ENCODE measurements at places on chromosomes 5 and 9.
A peak's percentile ranks its signal among the peaks of the same experiment; 100 is the strongest.

DNA sequence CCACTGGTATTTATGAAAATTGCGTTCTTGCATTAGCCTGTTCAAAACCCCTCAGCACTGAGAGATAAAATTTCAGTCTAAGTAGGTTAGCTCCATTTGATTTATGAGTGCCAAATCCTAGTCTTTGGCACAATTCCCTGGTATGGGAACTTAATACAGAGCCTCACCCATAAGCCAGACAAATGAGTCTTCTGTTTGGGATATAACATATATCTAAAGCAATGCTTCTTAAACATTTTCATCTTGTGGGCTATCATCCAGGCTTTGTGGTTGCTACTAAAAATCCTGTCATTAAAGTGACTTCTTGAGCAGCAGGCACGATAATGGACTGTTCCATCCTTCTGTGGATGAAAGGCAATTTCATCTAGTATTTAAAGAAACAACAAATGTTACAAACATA is 419.5 kb upstream of the ACTBL2 start:
- DNase-seq: no peak

GRCh38 chr5:149168276-149168906 is 27.1 kb downstream of the ABLIM3 start:
- no peak for DNase-seq

- no peak for DNase-seq
Observed at GRCh38 chr5:150124111-150124557, 31.5 kb downstream of the PDGFRB start.

- DNase-seq: no peak
Observed at GRCh38 chr5:132253452-132254320, 3.8 kb upstream of the PDLIM4 start.

GRCh38 chr5:90014420-90014819 is 395.1 kb downstream of the CETN3 start:
- DNase-seq: no peak

DNA sequence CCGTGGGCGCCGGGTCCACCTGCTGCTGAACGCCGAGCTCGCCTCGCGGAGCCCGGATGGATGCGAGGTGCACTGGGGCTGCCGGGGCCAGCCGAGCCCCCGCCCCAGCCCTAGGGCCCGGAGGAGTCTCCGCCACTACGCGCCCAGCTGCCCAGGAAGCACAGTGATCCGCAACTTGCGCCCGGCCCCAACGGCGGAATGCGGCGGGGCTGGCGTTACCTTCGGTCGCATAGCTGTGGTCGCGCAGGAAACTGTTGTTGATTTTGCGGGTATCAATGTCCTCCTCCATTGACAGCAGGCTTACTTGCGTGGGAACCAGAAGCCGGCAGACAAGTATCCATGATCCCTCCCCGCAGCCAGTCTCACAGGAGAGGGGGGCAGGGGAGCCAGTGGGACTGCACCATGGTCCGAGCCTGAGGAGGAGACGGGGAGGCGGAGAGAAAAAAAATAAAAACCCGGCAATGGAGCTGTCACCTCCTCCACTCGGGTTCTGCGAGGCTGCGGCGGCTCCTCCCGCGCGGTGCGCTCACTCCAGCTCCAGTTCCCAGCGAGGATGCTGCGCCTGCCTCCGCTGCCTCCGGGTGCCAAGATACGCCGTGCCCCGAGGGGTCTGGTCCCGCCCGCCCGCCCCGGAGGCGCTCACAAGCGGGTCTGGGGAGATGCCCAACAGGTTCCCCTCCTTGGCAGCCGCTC is 628 bp downstream of the PPP2R2B start:
- DNase-seq: peak; percentile 44

- DNase-seq: no peak
Observed at GRCh38 chr5:53508125-53508524, 27.7 kb downstream of the FST start.

DNA sequence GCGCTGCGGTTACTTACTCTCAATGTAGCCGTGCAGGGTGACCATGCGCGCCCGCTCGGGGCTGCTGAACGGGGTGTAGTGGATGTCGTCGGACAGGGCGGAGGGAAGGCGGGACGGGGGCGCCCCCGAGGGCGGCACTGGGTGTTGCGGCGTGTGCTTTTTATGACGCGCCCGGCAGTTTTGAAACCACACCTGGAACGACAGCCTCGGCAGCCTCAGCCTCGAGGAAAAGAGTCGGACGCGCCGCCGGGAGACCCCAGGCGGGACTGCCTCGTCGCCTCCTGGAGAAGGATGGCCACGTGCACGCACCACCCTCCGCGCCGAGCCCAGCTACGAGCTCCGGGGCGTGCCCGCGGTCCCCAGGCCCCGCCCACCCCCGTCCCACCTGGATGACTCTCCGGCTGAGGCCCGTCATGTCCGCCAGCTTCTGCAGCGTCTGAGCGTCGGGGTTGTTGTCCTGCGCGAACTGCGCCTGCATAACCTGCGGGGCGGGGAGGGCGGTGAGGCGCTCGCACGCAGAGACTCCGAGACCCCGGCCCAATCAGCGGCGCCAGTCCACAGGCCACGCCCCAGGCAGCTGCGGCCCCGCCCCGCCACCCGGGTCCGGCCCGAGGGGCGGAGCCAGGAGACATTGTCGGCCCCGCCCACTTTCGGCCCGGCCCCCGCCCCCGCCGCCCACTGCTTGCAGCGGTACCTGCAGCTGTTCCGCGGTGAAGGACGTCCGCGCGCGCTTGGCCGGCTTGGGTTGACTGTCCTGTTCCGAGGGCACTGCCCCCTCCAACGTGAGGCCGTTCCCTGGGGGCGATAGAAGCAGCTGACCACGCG is 15.0 kb downstream of the LHX6 start:
- DNase-seq: peak; percentile 78

GRCh38 chr9:95088421-95089161 is 228.9 kb downstream of the FANCC start:
- DNase-seq: no peak

DNA sequence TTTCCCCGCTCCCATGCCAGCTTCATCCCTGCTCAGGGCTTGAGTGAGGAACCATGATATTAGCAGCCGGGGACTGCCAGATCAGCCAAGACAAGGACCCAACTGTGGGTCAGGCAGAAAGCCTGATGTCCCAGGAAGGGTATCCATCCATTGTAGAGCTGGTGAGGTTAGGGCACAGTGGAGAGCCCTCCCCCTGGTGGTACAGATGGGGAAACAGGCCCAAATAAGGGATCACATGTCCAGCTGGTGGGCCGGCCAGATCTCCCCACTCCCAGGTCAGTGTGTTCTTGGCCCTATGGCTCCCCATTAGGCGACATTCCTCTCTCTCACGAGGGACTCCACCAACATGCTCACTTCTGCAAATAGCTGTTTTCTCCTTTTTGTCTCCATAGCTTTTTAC is 9.0 kb downstream of the CDX1 start:
- DNase-seq: peak; percentile 41

GRCh38 chr5:135127439-135128240 is 93.6 kb upstream of the PITX1 start:
- DNase-seq: no peak

- peak; percentile 5 for DNase-seq
Observed at GRCh38 chr5:170221327-170221741, 11.5 kb upstream of the C5orf58 start.

- peak; percentile 60 for DNase-seq
Observed at GRCh38 chr5:150486402-150487198, 21.3 kb upstream of the NDST1 start.

GRCh38 chr9:117363006-117363405 is 51.9 kb downstream of the ASTN2 start:
- DNase-seq: no peak

- DNase-seq: no peak
Observed at GRCh38 chr5:10747678-10748622, 13.1 kb downstream of the DAP start.

GRCh38 chr5:135916638-135917263 is 21.1 kb upstream of the IL9 start:
- DNase-seq: no peak

DNA sequence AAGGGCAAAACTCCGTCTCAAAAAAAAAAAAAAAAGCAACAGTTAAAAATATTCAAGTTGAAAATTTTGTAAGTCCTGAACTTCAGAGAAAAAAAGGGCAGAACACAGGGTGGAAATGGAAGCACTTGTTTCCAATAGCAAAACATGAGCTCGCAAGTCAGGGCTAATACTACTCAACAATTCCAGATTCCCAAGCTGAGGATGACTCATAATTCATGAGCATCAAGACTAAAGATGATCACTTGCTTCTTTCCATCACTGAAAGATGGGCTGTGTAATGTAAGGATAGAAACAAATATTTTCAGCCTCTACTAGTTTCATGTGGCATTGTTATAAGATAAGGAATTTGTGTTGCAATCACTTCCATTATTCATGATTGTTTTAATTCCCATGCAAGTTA is 33.5 kb upstream of the FST start:
- no peak for DNase-seq

DNA sequence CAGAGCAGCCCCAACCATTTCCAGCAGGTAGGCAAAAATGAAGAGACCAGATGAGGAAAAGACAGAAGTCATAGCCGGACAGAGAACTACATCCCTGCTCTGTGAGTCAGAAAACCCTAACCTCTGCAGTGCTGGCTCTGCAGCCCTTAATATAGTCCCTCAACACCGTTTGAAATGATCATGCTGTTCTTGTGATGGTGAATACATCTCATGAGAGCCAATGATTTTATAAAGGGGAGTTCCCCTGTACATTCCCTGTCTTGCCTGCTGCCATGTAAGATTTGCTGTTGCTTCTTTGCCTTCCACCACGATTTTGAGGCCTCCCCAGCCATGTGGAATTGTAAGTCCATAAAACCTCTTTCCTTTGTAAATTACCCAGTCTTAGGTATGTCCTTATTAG is 216.8 kb upstream of the RFX3 start:
- DNase-seq: no peak

GRCh38 chr9:92726971-92727715 is 37.5 kb downstream of the BICD2 start:
- no peak for DNase-seq

GRCh38 chr9:93818827-93819472 is 136.2 kb downstream of the BARX1 start:
- DNase-seq: no peak

DNA sequence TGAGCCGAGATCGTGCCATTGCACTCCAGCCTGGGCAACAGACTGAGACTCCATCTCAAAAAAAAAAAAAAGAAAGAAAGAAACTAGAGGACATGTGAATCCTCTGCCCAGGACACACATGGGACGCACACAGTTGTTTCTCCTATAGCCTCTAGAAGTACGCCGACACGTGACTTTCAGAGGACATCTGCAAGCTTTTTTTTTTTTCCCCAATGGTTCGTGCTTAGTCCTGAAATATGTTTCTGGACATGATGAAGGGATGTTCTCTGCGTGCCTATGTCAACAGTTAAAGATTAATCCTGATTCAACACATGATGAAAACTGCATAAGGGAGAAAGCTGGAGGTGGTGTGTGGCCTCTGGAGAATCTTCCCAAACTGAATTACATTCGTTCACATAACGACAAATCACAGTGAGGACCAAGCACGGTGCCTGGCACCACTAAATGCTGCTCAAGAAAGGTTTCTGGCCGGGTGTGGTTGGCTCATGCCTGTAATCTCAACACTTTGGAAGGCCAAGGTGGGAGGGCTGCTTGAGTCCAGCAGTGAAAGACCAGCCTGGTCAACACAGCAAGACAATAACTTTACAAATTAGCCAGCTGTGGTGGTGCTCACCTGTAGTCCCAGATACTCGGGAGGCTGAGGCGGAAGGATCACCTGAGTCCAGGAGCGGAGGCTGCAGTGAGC is 9.8 kb downstream of the COL23A1 start:
- DNase-seq: no peak

GRCh38 chr5:178279723-178280438 is 47.3 kb upstream of the PHYKPL start:
- peak; percentile 58 for DNase-seq

Measured in KBM-7 (cell line).